Fibroblast of villous mesenchyme (primary cell): ENCODE measurements at places on chromosomes 13 and 19. TPM values are rescaled to one million over a fixed set of nuclear protein-coding genes. Genes with fewer than 3 reads are reported as not detected.

DNA sequence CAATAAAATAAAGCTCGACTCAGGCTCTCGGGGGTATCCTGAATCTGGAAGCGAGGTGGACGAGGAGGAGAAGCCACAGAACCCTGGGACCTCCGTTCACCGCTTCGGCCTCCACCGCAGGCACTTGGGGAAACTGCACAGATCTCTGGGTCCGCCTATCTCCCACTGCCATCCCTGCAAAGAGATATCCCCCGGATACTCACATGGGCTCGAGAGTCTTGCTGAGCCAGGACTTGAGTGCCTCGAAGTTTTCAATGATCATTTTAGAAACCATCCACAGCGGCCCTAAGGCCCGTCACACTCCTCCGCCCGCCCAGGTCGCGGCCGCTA lies 589 bp downstream of the RBM26 start:
- DNase-seq = no peak

GRCh38 chr13:27965343-27965739 lies 3.8 kb downstream of the CDX2 start:
- DNase-seq = no peak

The LEUTX gene
- total RNA-seq = not detected in 2 replicates

DNA sequence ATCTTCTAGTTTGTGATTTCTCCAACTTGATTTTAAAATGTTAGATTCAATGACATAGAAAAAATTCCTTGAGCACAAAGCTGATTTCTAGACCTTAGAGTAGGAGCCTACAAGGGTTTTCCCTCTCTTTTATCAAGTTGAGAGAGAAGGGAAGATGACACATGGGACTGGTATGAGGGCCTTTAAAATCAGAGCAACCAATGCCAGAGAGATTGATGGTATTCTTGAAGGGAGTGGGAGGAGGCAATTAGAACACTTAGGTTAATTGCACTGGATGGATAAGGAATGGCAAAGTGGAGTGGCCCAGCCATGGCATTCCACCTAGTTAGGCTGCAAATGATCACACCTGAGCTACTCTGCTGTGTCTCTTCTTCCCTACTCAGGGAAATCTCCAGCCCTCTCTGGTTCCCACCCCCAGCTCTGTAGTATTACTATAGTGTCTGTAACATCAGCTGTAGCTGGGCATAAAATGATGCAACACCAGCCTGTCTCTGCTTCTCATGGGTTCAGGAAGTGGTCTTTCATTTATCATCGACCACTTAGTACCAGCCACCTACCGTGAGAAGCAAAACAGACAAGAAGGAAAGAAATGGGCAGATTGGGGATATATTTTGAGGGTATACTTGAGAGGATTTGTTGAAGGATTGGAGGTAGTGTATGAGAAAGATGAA lies 333.6 kb downstream of the DLEU7 start:
- no peak for DNase-seq

DNA sequence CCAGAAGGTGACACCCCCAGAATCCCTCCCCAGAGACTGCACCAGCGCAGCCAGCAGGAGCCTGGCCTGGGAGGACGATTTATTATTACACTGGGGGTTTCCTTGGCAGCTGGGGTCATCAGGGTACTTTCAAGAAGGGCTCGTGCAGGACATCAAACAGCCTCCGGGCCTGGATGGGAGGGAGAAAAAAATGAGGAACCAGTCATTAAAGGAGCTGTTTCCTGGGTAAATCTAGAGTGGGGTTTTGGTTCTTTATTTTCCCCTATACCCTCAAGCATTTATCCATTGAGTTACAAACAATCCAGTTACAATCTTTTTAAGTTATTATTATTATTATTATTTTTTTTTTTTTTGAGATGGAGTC lies 3.1 kb downstream of the POLR1G start:
- no peak for DNase-seq

- DNase-seq = no peak
Measured at GRCh38 chr13:42036711-42037110, 11.7 kb upstream of the DGKH start.

The ZNF350 gene
- total RNA-seq = 6.8 and 7.8 TPM in 2 replicates

DNA sequence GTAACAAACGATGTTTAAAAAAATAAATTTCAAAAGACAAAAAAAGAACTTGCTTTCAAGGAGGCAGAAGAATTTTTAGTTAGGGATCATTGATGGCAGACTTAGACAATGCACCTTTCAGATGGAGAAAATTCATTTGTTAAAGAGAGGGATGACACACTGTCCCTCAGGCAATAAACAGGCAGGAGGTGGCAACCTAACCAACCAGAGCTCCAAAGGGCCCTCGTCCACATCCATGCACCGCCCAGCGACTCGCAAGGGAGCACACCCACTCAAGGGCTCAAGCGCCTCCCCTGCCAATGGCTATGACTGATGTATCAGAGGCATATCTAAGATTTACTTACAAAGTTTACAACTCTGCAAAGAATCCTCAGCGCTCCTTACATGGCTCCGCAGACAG lies 81.9 kb downstream of the TUBGCP3 start:
- no peak for DNase-seq

DNA sequence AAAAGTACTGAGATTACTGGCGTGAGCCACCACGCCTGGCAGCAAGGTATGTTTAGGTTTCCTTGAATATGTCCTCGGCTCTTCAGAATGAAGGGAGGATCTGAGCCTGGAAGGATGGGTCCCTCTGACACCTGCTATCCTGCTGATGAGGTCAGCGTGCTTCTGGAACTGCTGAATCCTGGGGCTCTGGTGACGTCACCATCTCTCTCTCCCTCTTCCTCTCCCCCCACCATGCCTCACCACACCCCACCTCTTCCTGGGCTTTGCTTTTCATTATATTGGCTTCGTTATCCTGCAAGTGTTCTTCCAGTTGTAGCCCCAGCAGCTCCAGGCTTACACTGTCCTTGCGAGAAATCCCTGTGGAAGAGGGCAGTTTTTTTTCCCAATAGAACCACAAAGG lies 49.8 kb downstream of the CCNE1 start:
- DNase-seq = no peak

The CEBPG gene
- 22.0 and 23.2 TPM in 2 replicates for total RNA-seq

GRCh38 chr13:42125046-42125445 lies 76.6 kb downstream of the DGKH start:
- DNase-seq = no peak

The CDX2 gene
- not detected in 2 replicates for total RNA-seq

- DNase-seq = no peak
Measured at GRCh38 chr19:48353677-48354076, 10.1 kb downstream of the TMEM143 start.

DNA sequence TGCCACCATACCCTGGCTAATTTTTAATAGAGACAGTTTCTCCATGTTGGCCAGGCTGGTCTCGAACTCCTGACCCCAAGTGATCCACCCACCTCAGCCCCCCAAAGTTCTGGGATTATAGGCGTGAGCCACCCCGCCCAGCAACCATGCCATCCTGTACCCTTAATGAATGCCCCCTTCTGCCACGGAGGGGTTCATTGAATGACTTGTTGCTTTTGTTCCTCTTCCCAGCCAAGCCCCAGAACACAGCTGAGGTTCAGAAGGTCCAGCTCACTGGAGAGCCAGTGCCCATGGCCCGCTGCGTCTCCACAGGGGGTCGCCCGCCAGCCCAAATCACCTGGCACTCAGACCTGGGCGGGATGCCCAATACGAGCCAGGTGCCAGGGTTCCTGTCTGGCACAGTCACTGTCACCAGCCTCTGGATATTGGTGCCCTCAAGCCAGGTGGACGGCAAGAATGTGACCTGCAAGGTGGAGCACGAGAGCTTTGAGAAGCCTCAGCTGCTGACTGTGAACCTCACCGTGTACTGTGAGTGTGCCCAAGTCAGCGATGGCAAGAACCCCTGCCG lies 6.0 kb downstream of the PVR start:
- no peak for DNase-seq

The CAB39L gene
- total RNA-seq = 10.3 and 15.1 TPM in 2 replicates

The AZU1 gene
- not detected in 2 replicates for total RNA-seq

The TRAPPC2B gene
- 8.4 and 11.7 TPM in 2 replicates for total RNA-seq

The SHANK1 gene
- total RNA-seq = 7.4 and 7.8 TPM in 2 replicates

DNA sequence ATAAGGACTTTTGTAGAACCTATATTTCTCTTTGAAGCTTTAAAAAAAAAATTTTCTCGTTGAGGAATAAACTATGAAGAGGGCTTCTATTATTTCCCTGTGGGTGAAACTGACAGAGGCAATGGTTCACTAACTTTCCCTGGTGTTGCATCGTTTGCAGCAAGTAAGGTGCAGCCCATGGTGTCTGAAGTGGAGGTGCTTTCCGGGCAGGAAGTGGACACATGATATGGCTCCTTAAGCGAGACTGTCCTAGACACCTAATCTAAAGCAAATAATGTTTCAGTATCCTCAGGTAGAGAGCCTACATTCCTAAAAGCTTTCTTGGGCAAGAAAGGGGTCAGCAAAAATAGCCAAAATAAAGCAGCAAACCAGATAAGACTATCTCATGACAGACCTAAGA lies 437.6 kb upstream of the ARGLU1 start:
- no peak for DNase-seq

- DNase-seq = no peak
Measured at GRCh38 chr13:87536499-87536898, 134.7 kb upstream of the SLITRK5 start.

The OLFM4 gene
- total RNA-seq = under 0.01 TPM in 1 of 2 replicates, not detected in the other

DNA sequence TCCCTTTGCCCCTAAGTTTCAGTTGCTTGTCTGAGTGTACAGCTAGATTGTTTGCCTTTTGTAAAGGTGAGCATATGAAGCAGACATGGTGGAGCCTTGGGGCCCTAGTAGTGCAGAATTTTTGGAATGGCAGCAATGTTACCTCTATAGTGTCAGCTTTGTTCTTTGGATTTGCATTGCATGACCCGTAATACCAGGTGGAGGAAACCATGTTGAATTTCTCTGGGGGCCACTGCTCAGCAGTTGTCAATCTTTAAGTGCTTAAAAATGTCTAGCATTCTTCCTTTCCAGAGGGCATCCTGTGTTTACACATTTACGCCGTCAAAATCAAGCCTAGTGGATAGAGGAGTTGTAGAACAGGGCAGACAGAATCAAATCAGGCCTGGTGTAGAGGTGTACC lies 303.3 kb downstream of the ATP8A2 start:
- DNase-seq = no peak

The ZNF358 gene
- 13.8 and 20.9 TPM in 2 replicates for total RNA-seq

- no peak for DNase-seq
Measured at GRCh38 chr19:50430888-50431342, 1.8 kb upstream of the MYBPC2 start.

GRCh38 chr13:31038834-31039552 lies 106.5 kb downstream of the TEX26 start:
- peak; percentile 47 for DNase-seq

DNA sequence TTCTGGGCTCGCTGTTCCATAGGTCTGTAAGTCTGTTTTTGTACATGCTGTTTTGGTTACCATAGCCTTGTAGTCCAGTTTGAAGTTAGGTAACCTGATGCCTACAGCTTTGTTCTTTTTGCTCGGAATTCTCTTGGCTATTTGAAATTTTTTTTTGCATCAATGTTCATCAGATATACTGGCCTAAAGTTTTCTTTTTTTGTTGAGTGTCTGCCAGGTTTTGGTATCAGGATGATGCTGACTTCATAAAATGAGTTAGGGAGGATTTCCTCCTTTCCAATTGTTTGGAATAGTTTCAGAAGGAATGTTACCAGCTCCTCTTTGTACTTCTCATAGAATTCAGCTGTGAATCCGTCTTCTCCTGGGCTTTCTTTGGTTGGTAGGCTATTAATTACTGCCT lies 397.8 kb upstream of the HTR2A start:
- DNase-seq = peak; percentile 20

DNA sequence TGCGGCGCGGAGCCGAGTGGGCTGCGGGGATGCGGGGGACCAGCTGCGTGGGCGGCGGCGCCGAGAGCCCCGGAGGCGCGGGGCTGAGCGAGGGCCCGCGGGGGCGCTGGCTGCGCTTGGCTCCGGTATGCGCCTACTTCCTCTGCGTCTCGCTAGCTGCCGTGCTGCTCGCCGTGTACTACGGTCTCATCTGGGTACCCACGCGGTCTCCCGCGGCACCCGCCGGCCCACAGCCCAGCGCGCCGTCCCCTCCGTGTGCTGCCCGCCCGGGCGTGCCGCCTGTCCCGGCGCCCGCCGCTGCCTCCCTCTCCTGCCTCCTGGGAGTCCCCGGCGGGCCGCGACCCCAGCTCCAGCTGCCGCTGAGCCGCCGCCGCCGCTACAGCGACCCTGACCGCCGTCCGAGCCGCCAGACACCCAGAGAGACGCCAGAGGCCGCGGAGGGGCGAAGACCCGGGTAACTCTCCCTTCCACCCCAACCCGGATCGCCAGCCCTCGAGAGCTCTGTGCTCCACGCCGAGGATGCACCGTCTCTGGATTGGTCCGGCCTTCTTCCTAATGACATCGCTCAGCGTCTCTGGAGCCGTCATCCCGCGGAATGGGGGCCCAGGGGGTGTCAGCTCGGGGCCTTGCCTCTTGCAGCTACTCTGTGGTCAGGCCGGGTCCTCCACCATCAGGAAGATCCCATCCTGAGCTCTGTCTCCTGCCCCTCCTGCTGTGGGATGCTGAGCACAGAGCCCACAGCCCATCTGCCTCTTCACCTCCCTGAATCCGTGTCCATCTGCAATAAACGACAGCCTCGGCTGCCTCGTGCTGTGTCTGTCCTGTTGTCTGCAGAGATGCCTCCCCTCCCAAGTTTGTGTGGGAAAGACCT lies 441 bp downstream of the INAFM1 start:
- DNase-seq = no peak

GRCh38 chr19:15038294-15038693 lies 11.0 kb upstream of the CASP14 start:
- DNase-seq = no peak

DNA sequence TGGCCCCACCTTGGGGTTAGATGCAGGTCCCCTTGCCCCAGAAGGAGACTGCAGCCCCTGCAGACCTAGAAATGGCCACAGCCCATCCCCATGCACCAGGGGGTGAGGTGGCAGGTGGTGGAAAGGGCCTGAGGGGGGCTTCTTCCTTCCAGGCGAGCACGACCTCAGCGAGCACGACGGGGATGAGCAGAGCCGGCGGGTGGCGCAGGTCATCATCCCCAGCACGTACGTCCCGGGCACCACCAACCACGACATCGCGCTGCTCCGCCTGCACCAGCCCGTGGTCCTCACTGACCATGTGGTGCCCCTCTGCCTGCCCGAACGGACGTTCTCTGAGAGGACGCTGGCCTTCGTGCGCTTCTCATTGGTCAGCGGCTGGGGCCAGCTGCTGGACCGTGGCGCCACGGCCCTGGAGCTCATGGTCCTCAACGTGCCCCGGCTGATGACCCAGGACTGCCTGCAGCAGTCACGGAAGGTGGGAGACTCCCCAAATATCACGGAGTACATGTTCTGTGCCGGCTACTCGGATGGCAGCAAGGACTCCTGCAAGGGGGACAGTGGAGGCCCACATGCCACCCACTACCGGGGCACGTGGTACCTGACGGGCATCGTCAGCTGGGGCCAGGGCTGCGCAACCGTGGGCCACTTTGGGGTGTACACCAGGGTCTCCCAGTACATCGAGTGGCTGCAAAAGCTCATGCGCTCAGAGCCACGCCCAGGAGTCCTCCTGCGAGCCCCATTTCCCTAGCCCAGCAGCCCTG lies 4.2 kb upstream of the F10 start:
- no peak for DNase-seq

DNA sequence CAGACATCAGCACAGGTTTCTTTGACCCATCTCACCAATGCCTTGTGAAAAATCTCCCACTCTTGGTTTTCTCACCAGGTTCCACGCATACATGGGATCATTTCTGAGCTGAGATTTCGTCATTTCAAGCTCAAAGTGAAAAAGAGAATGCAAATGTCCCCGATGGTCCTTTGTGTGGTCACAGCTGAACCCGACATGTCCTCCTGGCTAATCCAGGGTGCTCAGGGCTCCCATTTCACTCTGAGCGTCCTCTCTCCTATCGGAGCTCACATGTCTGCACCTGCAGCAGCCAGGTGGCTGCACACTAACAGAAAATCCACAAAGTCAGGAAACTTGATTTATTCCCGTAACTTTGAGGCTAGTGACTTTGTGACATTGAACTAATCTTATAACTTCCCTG lies 9.3 kb upstream of the CEACAM3 start:
- DNase-seq = no peak

The IGFLR1 gene
- total RNA-seq = 0.43 and 0.64 TPM in 2 replicates

The ZNF816 gene
- total RNA-seq = 4.5 and 11.7 TPM in 2 replicates
